NCI-H460 (cell line): ENCODE measurements at places on chromosomes 16 and 17.

- DNase-seq: no peak
These were observed 30.5 kb downstream of the SLC5A11 start for GRCh38 chr16:24876231-24876630.

DNA sequence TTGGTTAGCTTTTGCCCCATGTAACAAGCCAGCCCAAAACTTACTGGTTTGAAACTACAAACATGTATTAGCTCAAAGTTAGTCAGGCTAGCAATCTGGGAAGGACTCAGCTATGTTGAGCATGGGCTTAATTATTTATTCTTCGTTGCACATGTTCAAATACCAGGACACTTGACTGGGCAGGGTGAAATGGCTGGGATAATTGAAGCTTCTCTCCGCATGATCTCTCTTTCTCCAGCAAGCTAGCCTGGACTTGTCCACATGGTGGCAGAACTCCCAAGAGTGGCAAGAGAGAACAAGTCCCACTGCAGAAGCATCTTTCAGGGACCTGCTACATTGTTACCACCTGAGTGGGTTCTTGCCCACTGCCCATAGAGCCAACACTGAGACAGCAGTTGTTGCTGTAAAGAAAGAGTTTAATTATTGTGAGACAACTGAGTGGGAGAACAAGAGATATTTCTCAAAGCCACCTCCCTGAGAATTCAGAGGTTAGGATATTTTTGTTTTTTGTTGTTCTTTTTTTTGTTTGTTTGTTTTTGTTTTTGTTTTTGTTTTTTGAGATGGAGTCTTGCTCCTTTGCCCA is 16.8 kb upstream of the ATF7IP2 start:
- DNase-seq: peak; percentile 5

DNA sequence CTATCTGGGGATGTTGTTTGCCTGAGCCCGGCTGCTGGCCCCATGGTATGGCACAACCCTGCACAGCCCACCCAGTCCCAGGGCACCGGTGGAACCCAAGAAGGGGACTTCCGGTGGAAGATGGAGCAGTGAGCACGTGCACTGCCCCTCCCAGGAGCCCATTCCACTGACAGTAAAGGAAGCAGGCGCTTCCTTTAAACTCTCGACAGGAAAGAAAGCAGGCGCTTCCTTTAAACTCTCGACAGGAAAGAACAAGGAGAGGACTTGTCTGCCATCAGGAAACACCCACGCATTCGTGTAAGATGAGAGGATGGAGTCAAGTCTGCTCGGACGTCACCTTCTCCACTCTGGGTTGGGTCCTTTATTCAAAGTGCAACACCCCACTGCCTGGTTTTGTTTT is 53.7 kb downstream of the IL21R start:
- DNase-seq: no peak

DNA sequence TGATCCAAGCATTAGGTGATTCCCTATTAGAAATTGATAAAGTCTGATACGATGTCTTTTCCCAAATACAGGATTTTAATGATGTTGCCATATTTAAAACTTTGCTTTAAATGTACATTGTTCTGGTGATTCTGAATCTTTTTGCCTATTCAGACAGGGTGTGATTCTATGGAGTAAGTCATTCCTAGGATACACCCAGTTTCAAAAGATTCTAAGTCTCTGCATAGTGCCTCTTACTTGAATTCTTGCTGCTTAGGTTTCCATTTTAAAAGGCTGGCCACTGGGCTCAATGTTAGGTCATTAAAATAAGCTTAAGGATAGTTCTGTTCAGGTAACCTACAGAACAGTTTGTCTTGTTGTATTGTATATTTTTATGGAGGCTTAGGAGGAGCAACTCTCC is 22.0 kb upstream of the ARL2BP start:
- DNase-seq: no peak

- no peak for DNase-seq
These were observed 286.9 kb downstream of the CPPED1 start for GRCh38 chr16:12516621-12517309.

DNA sequence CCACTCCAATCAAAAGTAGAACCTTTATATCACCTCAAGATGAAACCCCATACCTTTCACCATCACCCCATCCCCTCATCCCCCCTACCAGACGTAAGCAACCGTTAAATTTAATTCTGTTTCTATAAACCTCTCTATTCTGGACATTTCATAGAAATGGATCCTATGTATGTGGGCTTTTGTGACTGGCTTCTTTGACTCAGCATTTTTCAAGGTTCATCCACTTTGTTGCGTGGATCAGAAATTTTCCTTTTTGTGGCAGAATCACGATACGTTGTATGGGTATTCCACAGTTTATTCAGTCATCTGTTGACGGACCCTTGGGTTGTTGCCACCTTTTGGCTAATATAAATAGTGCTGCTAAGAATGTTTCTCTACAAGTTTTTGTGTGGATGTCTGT is 8.6 kb downstream of the PLCG2 start:
- DNase-seq: no peak

- DNase-seq: no peak
These were observed 131.7 kb upstream of the HSBP1 start for GRCh38 chr16:83676086-83676485.

GRCh38 chr17:59558039-59558438 is 7.4 kb upstream of the DHX40 start:
- no peak for DNase-seq

DNA sequence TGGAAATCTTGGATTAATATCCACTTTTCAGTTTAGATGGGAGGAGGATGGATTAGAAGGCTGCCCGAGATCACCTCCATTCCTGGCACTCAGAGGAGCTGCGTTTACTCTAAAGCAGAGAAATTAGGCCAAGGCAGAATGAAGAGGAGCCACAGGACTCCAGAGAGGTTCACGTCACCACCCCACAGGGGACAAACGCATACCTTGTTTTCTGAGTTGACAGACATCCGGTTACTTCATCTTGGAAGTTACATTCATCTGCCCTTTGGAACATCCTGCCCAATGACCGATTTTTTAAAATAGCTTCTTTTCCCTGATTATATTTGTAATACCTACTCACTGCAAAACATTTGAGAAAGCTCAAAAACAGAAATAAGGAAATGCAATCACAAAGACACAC is 220.0 kb downstream of the SOX9 start:
- DNase-seq: no peak

- DNase-seq: peak; percentile 41
These were observed 19.1 kb downstream of the OSBPL7 start for GRCh38 chr17:47802341-47803022.

GRCh38 chr16:4724661-4725270 is 9.3 kb downstream of the ANKS3 start:
- no peak for DNase-seq

- no peak for DNase-seq
These were observed 314.2 kb upstream of the CCL2 start for GRCh38 chr17:33940769-33941370.

DNA sequence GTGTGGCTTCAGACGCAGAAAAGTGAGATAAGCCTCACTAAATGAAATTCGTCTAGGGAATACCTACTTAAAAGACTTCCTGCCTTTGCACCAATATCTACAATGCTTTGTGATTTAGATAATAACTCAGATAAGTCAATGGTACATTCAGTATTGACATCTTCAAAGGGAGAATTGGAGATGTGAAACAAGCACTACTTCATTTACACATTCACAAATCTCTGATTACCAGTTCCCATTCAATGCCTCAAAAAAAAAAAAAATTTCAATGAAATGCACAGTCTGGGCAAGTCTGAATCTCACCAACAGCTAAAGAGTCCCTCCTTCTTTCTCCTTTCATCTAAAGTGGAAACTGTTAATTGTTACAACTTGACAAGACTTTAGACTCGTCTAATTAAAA is 3.7 kb downstream of the PHF12 start:
- DNase-seq: no peak

GRCh38 chr16:52976539-52977167 is 76.0 kb downstream of the CHD9NB start:
- no peak for DNase-seq

DNA sequence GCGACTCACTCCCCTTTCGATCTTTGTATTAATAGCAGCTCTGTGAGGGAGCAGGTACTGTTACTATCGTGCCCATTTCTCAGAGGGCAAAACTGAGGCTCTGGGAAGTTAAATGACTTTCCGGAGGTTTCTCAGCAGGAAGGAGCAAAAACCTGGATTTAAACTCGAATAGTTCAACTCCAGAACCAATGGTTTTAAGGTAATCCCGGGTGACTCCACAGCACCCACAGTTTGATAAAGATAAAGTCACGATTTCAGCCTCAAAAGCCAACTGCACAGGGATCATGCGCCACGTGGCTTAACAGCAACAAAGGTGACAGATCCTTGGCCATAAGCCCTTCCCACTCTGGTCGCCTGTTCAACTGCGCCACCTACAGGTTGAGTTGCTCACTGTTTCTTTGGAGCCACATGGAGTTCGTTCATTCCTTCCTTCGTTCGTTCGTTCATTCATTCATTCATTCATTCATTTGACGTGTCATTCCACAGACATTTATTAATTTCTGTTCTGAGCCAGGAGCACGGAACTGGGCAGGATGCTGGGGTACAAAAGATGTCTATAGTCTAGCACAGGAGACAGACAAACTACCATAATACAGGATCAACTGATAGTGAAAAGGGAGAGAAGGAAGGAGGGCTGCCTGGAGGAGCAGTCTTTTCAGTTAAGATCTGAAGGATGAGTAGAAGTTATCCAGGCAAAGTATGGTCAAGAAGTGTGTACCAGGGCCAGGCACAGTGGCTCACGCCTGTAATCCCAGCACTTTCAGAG is 134.8 kb downstream of the HS3ST2 start:
- peak; percentile 71 for DNase-seq

DNA sequence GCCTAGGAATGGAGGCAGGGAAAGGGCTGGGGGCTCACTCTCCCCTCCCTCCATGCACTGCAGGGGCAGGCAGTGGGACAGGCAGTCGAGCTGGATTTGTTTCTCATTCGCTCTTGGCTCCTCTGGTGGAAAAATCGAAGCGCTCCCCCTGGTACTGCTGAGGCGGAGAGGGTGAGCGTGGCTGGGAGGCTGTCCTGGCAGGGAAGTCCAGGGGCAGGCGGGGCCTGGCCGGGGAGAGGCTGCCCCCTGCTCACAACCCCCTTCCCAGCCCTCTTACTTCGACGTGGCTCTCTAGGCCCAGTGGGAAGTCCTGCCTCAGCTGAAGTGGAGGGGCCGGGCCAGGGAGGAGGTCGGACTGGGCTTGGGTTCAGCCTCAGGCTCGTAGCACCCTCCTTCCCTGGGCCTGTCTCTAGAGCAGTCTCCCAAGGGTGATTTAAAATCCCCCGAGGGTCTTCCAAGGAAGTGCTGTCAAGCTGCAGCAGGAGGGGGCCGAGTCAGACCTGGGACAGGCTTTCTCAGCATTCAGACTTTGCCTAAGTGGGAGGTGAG is 16.5 kb upstream of the TMEM92 start:
- no peak for DNase-seq

DNA sequence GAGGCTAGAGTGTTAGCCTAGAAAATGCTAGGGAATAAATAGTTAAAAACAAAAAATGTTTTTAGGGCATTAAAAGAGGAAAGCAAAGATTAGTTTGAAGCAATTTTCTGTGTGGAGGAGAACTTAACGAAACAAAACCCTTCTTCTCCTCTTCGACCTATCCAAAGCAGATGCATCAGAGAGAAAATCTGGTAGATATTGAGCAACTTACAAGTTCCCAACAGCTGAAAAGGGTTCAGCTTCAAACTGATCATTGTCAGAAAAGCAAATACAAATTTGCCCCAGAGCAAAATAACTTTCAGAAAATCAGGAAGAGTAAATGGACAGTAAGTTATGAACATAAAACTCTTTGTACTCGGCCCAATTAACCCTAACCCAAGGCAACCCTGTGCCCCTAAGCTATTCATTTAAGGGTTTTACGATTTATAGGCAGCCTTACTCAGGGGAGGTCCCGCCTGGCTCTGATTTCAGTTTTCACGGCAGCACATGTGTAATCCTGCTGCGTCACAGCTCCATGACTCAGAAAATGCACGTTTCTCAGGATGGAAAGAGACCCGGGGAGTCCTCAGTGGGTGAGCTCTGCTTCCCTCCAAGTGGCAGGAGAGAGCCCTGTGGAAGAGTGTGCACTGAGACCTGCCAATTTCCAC is 405.7 kb upstream of the SALL1 start:
- peak; percentile 50 for DNase-seq

GRCh38 chr17:42414704-42415409 is 8.2 kb downstream of the CAVIN1 start:
- no peak for DNase-seq

DNA sequence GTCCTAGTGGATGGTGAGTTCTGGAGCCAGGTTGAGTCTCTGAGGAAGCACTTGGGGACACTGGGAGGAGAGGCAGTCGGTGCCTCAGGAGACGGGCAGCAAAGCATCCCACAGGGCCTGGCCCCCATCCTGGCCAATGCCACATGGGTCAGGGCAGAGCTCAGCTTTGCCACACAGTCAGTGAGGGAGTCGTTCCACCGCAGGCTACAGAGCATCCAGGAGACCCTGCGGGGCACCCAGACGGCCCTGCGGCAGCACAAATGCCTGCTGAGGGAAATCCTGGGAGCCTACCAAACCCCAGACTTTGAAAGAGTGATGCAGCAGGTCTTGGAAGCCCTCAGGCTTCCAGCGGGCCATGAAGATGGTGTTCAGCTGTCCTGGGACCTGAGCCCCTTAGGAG is 39.7 kb downstream of the PLD6 start:
- DNase-seq: no peak

- no peak for DNase-seq
These were observed 887.3 kb downstream of the CDH8 start for GRCh38 chr16:61148930-61149329.

DNA sequence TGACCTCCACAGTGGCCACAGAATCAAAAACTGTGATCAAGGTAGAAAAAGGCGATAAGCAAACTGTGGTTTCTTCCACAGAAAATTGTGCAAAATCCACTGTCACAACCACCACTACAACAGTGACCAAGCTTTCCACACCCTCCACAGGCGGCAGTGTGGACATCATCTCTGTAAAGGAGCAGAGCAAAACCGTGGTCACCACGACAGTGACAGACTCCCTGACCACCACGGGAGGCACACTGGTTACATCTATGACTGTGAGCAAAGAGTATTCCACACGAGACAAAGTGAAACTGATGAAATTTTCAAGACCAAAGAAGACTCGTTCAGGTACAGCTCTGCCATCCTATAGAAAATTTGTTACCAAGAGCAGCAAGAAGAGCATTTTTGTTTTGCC is 83.6 kb downstream of the C17orf58 start:
- no peak for DNase-seq

- no peak for DNase-seq
These were observed 20.2 kb downstream of the CHCT1 start for GRCh38 chr17:60442271-60443173.

- DNase-seq: peak; percentile 61
These were observed 20.3 kb upstream of the NFATC3 start for GRCh38 chr16:68064791-68065365.

- no peak for DNase-seq
These were observed 25.8 kb downstream of the USP10 start for GRCh38 chr16:84725481-84726078.

GRCh38 chr16:11334831-11335404 is 10.3 kb upstream of the RMI2 start:
- DNase-seq: no peak

DNA sequence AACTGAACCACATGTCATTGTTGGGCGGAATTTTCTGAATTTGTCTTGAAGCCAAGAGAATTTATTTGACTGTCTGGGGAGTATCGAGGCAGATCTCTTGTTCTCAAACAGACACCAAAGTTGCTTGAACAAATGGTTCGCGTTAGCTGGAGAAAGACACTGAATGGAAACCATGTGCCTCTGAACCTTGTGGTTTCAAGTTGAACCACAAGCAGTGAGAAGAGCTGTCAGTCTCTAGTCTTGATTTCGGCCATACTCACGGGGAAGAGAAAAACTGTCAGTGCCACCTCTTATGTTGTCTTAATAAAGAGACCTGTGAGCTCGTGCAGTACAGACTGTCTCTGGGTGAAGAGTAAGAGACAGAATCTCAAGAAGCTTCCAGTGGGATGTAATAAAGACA is 886.5 kb upstream of the SOX9 start:
- DNase-seq: no peak

- DNase-seq: no peak
These were observed 14.8 kb downstream of the TAC4 start for GRCh38 chr17:49832840-49833599.
